ENCODE measurements at places on chromosomes 12 and 14. TPM values are rescaled to one million over a fixed set of nuclear protein-coding genes. Genes with fewer than 3 reads are reported as not detected.

DNA sequence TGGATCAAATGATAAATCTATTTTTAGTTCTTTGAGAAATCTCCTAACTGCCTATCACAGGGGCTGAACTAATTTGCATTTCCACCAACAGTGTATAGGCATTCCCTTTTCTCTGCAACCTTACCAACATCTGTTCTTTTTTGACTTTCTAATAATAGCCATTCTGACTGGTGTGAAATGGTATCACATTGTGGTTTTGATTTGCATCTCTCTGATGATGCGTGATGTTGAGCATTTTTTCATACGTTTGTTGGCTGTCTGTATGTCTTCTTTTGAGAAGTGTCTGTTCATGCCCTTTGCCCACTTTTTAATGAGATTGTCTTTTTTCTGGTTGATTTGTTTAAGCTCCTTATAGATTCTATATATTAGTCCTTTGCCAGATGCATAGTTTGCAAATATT, 67.1 kb downstream of the IFNG-AS1 start:
- DNase-seq = no peak

DNA sequence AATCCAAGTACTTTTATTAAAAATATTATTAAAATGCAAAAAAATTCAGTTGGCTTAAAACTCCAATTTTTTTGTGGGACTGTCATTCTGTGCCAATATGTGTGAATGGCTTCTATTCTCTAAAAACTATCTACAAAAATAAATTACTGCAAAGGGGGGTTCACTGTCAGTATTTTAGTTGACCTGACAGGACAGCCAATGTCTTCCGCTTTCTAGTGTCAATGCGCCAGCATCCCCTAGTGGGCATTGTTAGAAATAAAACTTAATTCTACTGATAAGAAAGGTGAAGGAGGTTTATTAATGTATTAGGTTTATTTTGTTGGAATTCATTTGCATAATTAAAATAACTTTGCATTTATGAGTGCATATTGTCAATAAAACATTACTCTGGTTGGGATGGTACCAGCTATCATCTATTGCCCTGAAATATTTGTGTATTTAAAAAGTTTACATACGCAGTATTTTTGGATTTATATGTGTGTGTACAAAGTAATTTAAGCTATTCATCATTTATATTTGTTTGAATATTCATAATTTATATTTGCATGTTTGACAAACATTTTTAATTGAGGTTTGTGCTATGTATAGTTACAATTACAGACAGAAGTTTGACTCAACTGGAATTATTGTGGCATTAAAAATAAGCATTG, 527.2 kb downstream of the FLRT2 start:
- peak; percentile 20 for DNase-seq

DNA sequence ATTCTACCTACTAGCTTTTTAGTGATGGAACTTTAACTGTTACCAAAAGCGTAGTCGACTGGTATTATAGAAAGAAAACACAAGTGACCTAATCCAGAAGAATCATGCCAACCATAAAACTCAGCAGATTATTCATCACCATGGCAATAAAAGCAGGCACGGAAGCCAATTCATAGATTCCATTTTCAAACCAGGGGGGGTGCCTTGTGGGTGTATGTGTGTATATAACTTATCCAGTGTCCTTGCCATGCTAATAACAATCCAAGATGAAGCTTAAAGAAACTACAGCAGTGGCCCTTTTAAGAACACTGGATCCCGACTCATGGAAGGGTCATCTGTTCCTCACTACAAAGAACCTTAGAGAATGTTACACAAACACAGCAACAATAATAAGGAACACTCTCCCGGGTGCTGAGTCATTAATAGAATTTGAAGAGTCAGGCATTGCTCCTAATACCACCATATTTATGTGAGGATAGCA, 61.0 kb downstream of the EPS8 start:
- no peak for DNase-seq

GRCh38 chr12:109539508-109539907, 33.8 kb downstream of the MMAB start:
- DNase-seq = no peak

- DNase-seq = no peak
These were observed 87.0 kb downstream of the ACTN1 start for GRCh38 chr14:68891851-68892660.

- DNase-seq = no peak
These were observed 29.8 kb downstream of the LRRK2 start for GRCh38 chr12:40254455-40255085.

DNA sequence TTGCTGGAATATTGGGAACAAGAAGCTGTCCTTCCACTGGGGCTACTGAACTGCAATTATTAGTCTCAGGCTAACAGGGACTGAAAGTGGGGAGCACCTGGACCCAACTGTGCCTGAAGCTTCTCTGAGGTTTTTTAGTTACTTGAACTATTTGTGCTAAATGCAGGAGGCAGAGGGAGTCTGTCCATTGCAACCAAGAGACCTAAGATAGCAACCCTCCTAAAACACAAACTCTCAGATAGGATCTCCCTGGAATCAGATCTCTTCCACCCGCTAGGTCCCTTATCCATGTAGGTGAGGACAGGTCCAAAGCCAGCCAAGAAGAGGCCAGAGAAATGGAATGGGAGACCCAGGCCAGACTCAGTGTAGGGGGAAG, 58.1 kb downstream of the NCOR2 start:
- DNase-seq = no peak

DNA sequence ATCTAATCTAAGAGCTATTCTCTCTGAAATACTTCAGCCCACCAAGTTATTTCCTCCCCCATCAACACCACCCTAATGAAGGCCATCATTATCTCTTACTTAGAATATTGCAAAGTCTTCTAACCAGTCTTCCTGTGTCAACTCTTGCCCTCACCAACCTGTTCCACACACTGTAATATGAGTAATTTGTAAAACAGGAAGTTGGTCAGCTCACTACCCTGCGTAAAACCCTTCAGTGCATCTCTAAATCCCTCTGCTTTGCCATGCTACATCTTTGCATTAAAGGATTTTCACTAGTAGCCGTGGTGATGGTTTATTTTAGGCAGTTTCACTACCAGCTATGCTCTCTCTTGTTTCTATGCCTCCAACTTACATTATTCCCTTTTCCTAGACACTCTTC, 70.0 kb downstream of the KIF21A start:
- DNase-seq = peak; percentile 11

RTRAF gene
- 201 TPM for polyA plus RNA-seq

KRT79 gene
- not detected for polyA plus RNA-seq

NEUROD4 gene
- polyA plus RNA-seq = not detected

NRIP2 gene
- polyA plus RNA-seq = 0.29 TPM

SIX6 gene
- polyA plus RNA-seq = not detected
